Left ventricle myocardium superior (tissue), 1 donor: ENCODE measurements at places on chromosomes 6 and 20. TPM values are rescaled to one million over a fixed set of nuclear protein-coding genes. Genes with fewer than 3 reads are reported as not detected.

DNA sequence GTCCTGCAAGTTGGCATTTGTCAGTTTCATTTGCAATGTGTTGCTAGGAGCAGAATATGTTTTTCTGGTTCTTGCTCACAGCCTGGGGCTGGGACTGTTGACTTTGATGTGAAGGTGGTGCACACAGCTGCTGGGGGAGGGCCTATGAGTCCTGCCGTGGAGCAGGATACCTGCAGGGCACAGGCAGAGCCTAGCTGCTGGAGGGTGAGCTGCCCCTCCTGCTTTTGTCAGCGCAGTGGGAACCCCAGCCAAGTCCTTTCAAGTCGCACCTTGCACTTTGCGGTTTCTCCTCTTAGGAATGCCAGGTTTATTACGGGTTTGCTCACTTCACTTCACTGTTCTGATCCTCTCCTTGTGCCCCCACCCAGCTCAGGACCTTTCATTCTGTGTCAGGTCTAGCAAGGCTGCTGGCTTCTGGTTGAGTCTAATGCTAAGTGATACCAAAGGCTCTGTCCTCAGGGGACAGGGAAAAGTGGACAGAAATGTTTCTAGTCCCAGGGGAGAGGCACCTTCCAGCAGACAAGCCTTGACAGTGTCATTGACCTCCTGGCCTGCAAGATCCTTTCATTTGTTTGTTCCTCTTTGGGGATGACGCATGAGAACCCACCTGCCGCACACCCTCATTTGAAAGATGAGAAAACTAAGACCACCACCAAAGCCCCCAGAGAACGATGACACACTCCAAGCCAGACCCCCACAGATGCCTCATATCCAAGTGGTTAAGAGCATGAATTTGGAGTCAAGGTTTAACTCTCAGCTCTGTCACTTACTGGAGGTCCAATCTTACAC lies 2.7 kb upstream of the SPO11 start:
- DNase-seq = no peak

DNA sequence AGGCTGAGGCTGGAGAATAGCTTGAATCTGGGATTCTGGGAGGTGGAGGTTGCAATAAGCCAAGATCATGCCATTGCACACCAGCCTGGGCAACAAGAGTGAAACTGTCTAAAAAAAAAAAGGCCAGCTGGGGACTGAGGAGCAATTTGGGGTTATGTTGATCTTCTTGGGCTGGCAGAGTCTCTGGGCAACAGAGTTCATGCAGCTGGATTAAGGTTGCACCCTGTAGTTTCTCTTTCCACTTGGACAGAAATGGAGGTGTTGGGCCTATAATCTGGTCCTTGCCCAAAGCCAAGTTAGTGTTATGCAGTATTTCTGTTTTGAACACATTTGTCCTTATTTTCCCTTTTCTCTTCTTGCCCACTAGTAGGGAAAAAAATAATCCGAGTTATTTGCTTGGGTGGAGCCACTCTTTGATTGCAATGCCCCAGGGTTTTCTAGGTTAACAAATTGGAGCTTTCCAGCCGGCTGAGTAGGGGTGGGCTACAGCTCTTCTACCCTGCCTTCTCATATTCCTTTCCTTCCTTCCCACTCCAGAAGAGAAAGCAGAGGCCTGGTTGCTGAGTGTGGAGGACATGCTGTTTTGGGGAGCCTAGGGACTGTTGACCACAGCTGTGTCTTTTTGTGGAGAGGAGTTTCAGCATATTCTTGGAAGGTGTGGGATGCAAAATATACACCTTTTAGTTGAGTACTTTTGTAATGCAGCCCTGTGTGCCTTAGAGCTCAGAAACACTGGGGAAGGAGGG lies 213.9 kb downstream of the SOX4 start:
- no peak for DNase-seq

- no peak for DNase-seq
These were observed 291.1 kb downstream of the HIVEP2 start for GRCh38 chr6:142653710-142654420.

DNA sequence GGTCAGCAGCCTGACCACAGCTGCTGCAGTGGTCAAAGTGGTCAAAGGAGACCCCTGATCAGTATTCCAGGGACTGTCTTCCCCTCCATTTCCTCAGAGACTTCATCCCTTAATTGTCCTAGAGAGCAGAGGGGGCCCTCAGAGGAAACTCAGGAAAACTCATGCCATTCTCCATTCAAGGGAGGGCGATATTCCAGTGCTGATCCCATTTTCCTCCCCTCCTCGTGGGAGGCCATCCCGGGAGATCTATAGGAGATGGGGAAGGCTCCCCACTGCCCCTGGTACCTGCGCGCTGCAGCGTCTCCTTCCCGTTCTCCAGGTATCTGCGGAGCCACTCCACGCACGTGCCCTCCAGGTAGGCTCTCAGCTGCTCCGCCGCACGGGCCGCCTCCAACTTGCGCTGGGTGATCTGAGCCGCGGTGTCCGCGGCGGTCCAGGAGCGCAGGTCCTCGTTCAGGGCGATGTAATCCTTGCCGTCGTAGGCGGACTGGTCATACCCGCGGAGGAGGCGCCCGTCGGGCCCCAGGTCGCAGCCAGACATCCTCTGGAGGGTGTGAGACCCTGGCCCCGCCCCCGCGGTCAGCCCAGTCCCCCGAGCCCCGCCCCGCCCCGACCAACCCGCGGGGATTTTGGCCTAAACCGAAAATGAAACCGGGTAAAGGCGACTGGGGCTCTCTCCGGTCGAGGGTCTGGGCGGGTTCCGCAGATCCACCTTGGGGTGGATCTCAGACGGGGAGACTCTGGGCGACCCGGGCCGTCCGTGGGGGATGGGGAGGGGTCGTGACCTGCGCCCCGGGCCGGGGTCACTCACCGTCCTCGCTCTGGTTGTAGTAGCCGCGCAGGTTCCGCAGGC lies 878 bp downstream of the HLA-C start:
- peak; percentile 65 for DNase-seq

DNA sequence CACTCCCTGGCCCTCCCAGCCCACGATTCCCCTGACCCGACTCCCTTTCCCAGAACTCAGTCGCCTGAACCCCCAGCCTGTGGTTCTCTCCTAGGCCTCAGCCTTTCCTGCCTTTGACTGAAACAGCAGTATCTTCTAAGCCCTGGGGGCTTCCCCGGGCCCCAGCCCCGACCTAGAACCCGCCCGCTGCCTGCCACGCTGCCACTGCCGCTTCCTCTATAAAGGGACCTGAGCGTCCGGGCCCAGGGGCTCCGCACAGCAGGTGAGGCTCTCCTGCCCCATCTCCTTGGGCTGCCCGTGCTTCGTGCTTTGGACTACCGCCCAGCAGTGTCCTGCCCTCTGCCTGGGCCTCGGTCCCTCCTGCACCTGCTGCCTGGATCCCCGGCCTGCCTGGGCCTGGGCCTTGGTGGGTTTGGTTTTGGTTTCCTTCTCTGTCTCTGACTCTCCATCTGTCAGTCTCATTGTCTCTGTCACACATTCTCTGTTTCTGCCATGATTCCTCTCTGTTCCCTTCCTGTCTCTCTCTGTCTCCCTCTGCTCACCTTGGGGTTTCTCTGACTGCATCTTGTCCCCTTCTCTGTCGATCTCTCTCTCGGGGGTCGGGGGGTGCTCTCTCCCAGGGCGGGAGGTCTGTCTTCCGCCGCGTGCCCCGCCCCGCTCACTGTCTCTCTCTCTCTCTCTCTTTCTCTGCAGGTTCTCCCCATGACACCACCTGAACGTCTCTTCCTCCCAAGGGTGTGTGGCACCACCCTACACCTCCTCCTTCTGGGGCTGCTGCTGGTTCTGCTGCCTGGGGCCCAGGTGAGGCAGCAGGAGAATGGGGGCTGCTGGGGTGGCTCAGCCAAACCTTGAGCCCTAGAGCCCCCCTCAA lies at the start of gene LTA:
Gene LTA (plus strand): TSS at position 249 of the 871 bp plus-strand sequence. CDS start 454 bp downstream, at position 703.
- DNase-seq = no peak

DNA sequence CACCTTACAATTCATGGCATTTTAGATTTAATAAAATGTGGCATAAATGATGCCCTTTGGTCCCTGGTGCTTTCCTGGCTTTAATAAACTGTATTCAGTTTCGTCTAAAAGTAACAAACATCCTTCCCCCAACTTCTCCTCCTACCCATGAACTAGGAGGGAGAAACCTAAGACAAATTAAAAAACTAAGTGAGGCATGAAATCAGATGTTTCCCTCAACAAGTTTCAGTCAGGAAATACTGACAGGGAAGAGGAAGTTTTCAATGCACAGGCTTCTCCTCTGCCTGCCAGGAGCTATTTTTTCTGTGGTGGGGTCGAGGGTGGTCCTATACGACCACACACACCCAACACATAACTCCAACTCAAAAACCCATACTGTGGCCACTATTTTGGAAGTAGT lies 10.0 kb downstream of the HBS1L start:
- no peak for DNase-seq

GRCh38 chr6:112428477-112428876 lies 81.3 kb downstream of the RFPL4B start:
- no peak for DNase-seq

GRCh38 chr6:150079604-150080003 lies 10.7 kb upstream of the ULBP3 start:
- DNase-seq = no peak

DNA sequence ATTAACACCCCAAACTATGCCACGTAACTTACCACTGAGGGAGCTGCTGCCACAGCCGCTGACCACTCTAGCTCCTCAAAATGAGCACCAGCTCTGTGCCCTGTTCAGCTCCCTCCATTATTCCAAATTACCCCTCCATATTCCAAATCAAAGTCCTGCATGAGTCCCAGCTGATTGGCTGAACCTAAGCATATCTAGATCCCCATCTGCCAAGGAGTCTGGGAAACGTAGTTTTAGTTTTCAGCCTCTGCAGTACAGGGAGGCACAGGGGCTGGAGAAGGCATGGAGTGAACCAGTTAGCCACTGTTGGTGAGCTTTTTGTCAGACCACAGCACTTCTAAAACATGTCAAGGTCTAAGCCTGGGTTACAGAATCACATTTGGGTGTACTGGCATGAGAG lies 15.9 kb downstream of the UNC5CL start:
- DNase-seq = no peak

DNA sequence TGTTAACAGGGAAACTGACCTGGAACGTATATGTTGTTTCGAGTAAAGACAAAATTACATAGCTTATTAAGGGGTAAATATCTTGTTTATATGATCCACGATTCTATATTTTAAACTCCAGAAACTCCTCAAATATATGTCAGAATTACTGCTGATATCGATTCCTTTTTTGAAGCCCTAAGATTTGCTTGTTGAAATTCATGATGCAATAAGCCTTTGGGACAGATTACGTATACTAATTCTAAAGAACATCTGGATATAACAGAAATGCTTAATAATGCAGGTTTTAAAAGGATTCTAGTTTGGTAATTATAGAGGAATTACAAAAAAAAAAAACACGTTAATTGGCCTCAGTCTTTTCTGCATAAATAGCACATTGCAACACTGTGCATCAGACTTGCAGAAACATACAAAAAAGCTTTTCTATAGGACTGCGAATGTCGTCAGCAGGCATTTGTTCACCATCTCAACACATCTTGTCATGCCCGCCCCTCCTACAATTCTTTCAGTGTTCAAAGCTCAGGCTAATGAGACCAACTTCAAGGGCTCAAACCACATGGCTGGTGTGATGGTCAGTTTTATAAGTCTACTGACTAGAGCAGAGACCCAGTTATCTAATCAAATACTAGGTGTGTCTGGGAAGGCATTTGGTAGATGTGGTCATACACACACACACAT lies 74.9 kb downstream of the AGPAT4 start:
- DNase-seq = no peak

DNA sequence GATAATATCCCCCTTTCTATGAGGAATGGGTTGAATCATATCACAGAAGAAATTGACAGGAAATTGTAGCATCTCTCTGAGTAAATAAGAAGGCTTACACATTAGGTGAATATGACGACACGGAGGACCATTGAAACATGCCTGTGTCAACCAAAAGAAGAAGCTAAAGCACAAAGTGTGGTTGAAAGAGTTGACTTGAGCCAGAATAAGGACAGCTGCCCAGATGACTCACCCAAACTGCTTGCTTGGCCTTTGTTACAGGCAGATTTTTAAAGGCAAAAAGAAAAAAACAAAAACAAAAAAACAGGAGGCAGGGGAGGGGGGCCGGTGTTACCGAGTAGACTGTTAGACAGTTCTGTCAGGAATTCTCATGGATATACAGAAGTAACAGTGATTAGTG lies 129.8 kb upstream of the EDN1 start:
- no peak for DNase-seq

- DNase-seq = peak; percentile 59
These were observed 42.6 kb downstream of the BMP7 start for GRCh38 chr20:57223648-57224489.

DNA sequence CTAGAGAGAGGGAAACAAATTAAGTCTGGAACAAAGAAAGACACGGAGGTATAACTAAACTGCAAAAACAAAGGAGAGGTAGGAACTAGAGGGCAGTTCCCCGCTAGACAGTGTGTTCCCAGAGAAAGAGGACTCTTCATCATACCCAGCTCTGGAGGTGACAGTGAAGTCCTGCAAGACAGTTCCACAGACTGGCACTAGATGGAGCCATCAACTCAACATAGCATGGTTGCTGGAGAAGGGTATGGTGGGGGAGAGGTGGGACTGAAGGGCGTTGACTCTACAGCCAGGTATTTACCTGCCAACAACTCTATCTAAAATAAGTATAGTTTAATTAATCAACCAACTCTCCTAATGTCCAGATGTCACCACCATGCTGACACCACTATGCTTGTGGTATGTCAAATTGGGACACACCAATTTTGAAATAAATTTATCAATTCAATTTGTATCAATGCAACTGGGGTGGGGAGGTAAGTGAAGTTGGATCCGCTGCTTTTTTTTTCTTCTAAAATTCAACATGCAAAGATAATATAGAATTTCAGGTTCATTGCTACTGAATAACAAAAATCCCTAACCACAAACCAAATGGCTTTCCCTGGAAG lies 9.7 kb downstream of the BACH2 start:
- DNase-seq = no peak

DNA sequence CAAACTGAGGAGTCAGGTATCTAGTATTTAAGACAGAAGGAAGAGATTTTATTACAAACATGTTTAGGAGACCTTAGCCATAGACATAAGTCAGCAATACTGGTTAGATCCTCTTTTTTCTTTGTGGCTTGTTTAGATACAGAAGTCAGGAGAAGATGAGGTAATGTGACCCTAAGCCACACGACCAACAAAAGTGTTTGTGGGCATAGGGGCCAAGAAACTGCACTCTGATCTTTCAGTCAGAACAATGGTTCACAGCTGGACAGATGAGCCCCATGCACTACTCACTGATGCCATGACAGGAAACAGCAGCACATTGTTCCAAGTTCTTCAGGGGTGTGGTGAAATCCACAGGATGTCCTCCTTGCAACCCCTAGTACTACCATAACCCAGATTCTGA lies 238.5 kb upstream of the RAB32 start:
- DNase-seq = no peak

The FOXQ1 gene
- not detected for total RNA-seq

The CLIC5 gene
- 272 TPM for total RNA-seq

The PRSS16 gene
- not detected for total RNA-seq

The C20orf141 gene
- not detected for total RNA-seq

The EPB41L1 gene
- total RNA-seq = 19.6 TPM

The LTA gene
- not detected for total RNA-seq

The RIPPLY2 gene
- total RNA-seq = not detected

The SLC17A3 gene
- not detected for total RNA-seq

The MYBL2 gene
- total RNA-seq = 0.84 TPM

The USP49 gene
- 1.3 TPM for total RNA-seq

The RAD21L1 gene
- total RNA-seq = not detected

The OR12D1 gene
- total RNA-seq = not detected

The NKX2-2 gene
- total RNA-seq = not detected

The ADAM33 gene
- total RNA-seq = 12.2 TPM

The CST4 gene
- total RNA-seq = not detected

The SLC52A3 gene
- 1.9 TPM for total RNA-seq

The TMEM74B gene
- total RNA-seq = 4.1 TPM
